ELR (cell line): ENCODE measurements at places on chromosomes 7 and 10.

DNA sequence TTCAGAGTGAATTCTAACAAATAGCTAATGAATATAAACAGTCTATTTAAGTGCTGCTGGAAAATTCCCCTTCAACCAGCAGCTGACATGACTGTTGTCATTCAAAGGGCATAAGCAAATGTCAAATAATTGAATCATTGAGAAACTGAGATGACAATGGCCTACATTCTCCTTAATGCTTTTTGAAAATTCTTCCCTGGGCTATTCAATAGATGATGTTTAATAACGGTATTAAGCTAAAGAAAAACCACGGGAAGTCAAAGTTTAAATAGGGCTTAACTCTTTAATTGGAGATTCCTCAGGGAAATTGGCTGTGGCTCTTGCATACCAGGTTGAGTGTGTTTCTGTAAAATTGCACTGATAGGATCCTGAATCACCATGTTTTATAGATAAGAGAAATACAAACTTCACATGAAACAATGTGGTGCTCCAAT, 77.0 kb downstream of the ARL4A start:
- DNase-seq, result no peak

- DNase-seq, result peak; percentile 45
Observed at GRCh38 chr10:90148116-90148855, 446.9 kb downstream of the KIF20B start.

DNA sequence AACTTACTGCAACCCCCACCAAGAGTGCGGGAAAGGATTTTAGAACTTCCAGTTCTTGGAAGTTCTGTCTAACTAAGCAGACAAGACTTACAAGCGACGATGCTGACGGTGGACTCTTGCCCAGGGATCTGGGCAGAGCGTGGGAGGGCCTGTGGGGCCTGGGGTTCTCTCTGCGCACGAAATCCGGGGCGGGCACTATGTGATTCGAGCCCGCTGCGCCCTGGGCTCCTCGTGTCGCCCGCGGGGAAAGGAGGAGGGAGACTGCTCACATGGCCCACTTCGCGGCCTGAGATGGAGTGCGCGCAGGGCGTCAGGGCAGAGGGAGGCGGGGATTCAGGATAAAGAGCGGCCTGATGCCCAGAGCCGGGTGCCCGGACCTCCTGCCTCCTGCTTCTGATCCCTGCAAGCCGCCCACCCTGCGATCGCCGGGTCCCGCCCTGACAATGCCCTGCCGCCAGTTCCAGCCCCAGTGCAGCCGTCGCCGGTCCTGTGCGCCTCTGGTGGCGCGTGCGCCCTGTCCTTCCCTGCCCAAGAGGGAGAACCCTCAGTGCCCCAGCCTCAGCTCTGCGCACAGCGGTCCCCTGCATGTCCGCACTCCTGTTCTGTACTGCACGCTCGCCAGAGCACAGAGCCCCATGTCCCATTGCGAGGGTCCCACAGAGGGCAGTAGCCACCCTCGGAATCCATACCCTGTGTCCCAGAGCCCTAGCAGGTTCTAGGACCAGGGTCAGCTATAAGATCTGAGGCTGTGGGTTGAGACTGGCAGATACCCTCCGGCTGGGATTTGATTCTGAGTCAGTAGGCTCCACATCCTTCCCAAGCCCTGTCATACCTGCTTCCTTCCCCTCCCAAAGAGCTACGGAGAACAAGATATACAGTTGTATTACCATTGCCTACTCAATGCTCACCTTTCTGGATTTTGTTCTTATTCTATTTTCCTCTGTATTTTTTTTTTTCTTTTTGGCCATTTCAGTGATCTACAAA, 99.4 kb upstream of the TMEM106B start:
- peak; percentile 74 for DNase-seq

- peak; percentile 62 for DNase-seq
Observed at GRCh38 chr7:2521952-2522591, 2.5 kb downstream of the LFNG start.

DNA sequence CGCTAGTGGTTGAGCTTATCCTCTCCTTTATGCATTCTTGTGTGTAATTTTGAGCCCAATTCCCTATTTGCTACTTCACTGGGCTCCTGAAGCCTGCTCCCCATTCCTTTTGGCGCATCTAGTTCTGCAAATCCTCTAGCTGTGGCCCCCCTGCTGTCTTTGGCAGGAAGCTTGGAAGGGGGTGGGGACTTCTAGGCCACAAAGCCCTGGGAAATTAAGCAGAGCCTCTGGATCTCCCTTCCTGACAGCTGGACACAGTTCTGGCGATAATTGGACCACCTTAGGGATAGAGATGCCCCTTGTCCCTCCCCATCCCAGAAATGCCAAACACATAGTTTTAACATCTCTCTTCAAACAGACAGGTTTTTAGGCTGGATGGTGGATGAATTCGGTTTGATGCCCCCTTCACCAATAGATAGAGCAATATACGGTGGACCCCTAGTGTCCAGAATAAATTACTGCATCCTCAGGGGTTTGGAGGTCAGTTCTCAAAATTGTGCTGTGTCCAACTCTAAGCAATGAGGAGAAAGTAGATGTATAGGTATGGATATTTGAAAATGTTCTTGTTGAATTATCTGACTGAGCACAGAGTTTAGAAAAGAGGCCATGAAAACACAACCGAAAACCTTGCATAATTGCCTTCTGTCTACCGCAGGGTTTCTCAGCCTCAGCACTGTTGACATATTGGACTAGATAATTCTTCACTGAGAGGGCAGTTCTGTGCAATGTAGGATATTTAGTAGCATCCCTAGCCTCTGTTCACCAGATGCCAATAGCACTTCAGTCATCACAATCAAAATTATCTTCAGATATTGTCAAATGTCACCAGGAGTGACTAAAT, 75.5 kb downstream of the PAPSS2 start:
- DNase-seq, result peak; percentile 69

GRCh38 chr7:149063476-149063875, 27.0 kb downstream of the ZNF786 start:
- no peak for DNase-seq

GRCh38 chr10:80412486-80412885, 4.1 kb downstream of the PRXL2A start:
- DNase-seq, result no peak

DNA sequence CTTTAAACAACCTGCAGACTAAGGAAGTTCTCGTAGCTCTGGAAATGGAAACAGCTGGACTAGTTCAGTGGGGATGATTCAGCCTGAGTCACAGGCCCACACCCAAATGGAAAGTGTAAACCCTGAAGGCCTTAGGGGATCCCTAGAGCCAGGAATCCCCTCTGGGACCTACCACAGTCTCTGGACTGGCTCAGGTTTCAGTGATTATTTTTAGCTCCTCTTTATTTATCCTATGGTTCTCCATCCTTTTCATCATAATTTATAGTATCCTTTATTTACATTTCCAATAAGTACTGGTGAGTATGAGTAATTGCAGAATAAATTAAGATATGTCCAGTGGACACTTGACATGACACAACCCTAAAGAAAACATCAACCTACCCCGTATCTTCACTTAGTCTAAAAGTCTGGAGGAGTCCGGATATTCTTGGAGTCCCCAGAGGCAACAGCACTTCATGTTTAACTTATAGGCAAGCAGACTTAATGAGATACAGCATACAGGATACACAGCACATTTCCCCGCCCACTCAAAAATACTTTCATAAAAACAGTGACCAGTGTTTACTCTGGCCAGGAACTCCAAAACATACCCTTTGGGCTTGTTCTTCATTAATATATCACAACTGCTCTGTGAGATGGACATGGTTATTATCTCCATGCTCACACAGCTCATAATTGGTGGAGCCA, 28.4 kb upstream of the SEMA3E start:
- DNase-seq, result peak; percentile 95

DNA sequence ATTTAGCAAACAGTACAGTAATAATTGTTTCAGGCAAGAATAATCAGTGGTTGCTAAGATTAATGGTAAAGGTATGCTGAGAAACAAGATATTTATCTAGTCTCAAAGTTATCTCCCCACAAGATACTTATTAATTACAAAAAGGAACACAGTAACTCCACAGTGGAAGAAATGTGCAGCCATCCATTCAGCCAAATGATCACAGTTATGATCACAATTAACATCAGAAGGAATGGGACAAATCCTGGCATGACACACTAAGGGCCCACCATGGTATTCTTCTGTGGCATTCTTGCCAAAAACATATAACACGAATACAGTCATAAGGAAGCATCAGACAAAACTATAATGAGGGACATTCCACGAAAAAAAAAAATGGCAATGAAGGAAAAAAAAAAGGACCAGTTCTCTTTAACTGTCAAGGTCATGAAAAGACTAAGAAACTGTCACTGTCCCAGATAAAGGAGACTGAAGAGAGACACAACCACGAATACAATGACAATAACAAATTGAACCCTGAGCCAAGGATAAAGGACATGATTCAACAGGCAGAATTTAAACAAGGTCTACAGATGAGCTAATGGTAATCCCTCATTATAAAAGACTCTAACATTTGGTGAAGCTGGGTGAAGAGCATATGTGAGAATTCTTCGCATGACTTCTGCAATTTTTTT, 20.9 kb downstream of the NUDCD3 start:
- DNase-seq, result no peak

DNA sequence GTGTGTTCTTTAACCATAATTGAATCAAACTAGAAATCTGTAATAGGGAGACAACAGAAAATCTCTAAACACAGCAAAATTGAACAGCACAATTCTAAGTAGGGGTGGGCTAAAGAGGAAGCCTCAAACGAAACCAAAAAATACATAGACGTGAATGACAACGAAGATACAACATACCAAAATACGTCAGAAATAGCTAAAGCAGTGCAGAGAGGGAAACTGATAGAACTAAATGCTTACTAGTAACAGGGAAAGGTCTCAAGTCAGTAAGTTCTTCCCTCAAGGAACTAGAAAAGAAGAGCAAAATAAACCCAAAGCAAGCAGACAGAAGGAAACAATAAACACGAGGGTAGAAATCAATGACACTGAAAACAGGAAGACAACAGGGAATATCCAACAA, 19.1 kb downstream of the RPP38 start:
- DNase-seq, result no peak

DNA sequence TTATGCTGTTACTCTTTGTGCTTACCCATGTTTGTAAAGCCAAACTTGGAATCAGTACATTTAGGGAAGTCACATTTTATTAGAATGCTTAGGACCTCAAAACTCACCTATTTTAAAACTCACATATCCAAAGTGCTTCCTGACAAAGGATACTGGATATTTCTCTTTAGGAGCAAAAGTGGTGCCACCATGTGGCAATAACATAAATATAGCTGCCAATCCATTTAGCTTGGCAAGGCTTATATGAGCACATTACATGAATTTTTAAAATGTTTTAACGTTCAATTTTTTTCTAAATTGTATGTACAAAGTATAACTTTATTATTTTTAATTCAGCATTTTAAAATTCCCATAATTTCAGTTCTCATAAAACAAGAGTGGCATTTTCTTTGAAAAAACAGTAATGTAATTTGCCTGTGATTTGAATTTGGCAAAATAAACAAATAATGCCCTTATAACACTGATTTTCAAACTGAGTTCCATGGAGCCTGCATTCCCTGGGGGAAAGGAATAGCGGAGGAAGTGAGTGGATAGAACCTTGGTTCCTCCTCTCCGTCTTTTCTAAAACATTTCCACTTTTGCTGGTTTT, 75.4 kb downstream of the HDAC9 start:
- DNase-seq, result peak; percentile 64

GRCh38 chr7:122919643-122920181, 33.5 kb upstream of the CADPS2 start:
- no peak for DNase-seq

- DNase-seq, result no peak
Observed at GRCh38 chr10:98154076-98154475, 19.6 kb downstream of the R3HCC1L start.

GRCh38 chr7:2659556-2660358, 28.0 kb downstream of the TTYH3 start:
- DNase-seq, result no peak

DNA sequence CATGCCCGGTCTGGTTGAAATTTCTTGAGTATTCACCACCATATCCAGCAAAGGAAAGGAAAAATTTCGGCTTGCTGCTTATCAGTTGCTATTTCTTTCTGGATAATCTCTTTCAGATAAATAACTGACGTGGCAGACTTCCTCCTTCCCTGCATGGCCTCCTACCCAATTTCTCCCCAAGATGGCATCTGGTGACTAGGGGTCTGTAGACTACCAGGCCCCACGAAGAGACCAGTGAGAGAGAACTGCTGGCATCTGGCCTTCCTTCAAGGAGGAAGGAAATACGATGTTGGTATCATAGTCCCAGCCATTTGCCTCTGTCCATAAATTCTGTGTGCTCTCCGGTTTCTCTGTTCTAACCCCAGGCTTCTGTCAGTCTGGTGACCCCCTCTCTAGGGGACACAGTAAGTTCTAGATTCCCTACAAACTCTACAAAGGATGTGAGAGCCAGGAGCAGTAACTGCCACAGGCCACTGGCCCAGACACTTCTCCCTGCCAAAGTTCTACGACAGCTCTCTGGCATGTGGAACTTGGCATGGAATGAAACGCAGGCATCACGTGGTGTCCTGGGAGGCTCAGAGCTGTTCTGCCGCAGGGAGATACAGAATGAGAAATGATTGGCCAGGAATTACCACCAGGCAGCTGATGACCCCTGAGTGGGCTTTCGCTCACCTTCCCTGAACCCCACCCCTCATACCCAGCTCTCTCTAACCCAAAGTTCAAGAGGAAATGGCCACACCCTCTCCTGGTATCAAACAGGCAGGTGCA, 30.0 kb upstream of the MSRB2 start:
- DNase-seq, result peak; percentile 38

DNA sequence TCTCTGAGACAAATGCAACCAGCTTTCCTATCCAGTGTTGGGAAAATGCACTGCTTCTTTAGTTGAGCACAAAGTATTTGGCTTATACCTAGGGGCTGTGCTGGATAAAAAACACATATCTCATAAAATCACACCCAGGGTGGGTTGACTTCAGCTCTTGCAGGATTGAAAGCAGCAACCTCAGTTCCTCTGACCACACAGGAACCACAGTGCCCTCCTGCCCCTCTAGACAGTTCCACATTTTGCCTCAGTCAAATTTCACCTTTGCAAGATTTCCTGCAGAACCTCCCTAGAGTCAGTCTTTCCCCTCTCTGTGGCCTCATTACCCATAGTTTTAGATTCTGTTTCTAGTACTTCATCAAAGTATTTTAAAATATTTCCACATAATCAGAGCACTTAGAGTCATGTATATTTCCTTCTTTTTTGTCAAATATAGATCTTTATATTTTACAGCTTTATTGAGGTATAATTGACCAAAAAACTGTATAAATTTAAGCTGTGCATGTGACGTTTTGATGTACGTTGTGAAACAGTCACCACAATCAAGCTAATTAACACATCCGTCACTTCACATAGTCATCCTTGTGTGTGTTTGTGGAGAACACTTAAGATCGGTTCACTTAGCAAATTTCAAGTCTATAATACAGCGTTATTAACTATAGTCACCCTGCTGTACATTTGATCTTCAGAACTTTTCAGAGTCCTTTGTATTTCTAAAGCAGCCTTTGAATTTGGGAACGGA, 37.0 kb upstream of the EGR2 start:
- no peak for DNase-seq

GRCh38 chr7:93799750-93800357, 90.7 kb downstream of the TFPI2 start:
- peak; percentile 34 for DNase-seq

GRCh38 chr10:22325272-22326144, 4.6 kb downstream of the BMI1 start:
- peak; percentile 84 for DNase-seq

- DNase-seq, result no peak
Observed at GRCh38 chr10:89475125-89475524, 60.3 kb downstream of the SLC16A12 start.

GRCh38 chr10:133122171-133122935, 34.6 kb downstream of the ADGRA1 start:
- DNase-seq, result no peak
